ENCODE measurements at places on chromosomes 6 and 20.

DNA sequence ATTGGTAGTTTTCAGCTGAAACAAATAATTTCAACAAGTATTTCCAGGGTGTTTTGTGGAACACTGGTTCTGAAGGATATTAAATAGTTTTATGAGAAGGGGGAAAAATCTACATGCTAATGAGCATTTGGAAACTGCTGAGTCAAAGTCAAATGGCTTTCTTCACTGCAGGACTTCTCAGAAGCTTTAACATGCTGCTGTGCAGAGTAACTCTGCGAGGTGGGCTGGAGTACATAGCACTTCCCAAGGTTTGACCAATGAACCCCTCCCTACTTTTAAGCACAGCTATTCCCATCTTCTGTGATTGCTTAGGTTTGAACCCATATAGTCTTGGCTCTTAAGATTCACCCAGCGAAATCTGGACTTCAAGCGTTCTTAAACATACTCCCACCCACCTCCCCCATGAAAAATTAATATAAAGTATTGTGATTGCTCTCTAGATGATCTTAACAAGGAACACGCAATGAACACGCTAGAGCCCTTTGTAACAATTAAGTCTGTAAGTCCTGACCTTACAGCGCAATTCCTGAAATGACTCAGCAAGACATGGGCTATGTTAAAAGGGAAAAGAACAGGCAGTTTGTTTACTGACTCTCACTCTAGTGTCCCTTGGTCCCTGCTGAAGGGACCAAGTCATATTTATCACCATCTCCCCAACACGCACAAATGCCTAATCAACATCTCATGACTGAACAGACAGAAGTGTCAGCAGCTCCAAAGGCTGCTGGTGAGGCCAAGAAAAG lies 105.2 kb downstream of the NFATC2 start:
- DNase-seq, result no peak

DNA sequence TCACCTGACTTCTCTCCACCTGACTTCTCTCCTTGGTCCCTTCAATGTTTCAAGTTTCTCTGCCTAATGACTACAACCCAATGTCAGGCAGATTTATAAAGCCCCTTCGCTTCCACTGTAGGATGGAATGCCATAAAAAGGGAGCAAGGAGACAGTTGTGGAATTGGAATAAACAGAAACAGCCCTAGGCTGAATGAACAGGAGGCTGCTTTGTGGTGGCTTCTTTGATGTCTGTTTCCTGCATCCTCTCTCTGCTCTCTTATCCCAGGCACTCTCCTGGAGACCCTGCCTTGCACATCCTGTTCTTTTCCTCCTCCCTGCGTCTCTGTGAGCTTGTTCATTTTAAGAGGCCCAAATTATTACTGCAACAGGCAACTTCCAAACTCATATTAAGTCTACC lies 16.9 kb downstream of the MUCL3 start:
- no peak for DNase-seq

DNA sequence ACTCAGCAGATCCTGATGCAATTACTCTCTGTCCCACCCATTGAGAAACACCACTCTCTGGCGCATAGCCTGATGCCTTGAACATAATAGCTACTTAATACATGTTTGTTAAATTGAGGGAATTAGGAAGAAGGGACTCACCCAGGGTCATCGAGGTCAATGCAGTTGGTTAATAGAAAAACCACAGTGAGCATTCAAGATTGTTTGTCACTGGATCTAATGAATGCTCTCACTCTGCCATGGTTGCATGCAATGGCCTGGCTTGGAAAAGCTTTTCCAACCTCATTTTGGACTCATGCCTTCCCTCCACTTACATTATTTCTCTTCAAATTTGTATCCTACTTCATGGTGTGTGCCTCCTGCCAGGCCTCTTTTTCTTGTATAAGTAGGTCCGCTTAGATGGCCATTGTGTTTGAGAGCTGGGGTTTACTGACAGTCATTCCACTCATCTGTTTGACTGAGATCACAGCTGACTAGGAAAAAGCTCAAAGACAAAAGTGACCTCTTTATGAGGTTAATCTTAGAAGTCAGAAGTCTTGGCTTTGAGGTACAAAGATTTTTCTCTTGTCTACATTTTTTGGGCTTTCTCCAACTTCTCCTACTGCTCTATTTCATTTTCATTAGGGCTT lies 154.8 kb upstream of the RAB32 start:
- DNase-seq, result no peak

- DNase-seq, result no peak
These were observed 539.8 kb downstream of the EPHA7 start for GRCh38 chr6:92879526-92879925.

DNA sequence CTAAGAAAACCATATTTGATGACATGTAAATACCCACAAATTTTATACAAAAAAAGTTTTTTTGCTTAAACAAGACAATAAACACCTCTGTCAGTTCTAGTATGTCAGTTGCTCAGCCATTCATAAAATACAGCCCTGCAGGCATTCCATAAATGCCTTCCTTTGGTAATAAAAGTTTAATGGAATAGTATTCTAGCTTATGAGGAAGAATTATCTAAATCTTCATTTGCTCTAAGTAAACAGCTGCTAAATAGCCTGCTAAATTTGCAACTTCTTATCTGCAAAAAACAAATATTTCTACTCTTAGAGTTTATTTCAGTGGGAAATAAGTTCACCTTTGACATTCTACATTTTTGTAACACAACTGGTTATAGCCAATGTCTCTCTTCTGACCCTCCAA lies 108.8 kb downstream of the SMLR1 start:
- DNase-seq, result no peak

DNA sequence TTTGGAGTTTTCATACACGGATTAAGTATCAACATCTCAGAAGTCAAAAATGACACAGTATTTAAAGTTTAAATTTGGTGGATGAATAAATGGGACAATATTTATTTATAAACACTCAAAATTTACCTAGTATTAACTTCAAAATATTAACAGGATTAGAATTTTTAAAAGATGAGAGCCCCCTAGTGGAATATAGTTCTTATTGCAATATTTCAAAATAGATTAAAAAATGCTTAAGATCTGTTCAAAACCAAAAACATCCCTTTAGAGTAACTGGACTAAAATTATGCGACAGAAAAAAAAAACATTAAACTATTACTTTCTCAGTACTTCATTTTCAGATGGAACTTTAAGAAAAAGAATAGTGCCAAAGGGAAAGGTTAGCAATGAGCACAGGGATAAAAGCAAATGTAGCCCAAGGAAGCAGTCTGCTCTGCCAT lies 56.6 kb downstream of the SNX14 start:
- no peak for DNase-seq

DNA sequence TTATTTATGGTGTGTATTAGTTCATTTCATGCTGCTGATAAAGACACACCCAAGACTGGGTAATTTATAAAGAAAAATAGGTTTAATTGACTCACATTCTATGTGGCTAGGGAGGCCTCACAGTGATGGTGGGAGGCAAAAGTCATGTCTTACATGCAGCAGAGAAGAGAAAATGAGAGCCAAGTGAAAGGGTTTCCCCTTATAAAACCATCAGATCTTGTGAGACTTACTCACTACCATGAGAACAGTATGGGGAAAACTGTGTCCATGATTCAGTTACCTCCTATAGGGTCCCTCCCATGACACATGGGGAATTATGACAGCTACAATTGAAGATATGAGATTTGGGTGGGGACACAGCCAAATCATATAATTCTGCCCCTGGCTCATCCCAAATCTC lies 150.0 kb upstream of the AHI1 start:
- no peak for DNase-seq

DNA sequence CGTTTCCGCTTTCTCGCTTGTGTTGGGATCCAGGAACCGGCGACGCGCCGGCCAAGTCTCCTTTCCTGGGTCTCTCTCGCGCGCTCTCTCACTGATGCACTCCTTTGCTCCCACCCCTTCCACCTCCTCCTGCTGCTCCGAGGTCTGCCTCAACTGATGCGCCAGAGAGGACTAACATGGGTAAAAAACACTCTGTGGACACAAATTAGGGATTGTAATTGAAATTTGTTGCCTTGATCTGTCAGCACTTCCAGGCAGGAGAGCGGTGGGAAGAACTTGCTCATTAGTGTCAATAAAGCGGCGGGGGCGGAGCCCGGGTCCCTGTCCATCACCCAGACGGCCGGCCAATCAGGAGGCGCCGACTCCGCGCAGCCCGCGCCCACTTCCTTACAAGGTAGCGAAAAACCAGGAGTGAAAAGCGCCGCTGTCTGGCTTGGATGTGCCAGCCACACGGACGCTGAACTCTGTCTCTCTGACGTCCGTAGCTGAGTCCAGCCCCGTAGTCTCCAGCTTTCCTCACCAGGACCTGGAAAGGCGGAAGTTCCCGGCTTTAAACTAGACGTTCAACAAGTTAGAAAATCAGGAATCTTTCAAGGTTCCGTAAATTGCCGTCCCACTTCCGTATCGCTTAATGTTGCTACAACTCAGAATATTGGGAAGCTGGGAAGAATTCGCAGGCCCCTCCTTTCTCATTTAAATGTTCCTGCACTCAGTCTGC lies at the start of gene TBX18:
Gene TBX18 (minus strand): TSS at position 267 of the 718 bp plus-strand sequence. CDS start 417 bp downstream, outside the sequence.
- DNase-seq, result no peak

DNA sequence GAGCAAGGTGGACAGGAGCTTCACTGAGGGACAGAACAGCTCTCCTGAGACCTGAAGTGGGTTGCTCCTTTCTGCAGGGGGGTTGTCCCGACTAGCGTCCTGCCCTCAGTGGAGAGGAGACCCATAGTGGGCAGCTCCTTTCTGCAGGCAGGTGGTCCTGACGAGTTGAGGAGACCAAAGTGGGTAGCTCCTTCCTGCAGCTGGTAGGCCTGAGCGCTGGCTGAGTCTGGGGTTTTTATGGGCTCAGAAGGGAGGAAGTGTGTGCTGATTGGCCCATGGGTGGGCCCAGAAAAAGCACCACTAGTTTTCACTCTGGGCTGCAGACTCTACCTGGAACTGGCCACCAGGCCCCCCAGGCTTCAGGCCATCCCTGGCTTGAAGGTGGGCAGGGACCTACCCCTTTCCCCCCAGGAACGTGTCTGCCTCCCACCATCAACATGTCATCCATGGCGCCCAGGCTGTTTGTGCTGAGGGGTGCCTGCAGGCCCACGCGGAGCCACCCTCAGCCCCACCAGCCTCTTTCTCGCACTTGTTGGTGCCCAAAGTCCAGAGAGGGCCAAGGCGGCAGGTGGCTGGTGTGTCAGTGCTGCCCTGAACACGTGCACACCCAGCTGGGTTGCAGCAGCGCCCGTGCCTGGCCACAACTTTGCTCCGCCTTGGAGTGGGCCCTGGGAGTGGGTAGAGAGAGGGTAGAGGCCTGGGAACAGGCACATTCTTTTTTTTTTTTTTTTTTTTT lies 1.6 kb upstream of the DEK start:
- DNase-seq, result no peak

DNA sequence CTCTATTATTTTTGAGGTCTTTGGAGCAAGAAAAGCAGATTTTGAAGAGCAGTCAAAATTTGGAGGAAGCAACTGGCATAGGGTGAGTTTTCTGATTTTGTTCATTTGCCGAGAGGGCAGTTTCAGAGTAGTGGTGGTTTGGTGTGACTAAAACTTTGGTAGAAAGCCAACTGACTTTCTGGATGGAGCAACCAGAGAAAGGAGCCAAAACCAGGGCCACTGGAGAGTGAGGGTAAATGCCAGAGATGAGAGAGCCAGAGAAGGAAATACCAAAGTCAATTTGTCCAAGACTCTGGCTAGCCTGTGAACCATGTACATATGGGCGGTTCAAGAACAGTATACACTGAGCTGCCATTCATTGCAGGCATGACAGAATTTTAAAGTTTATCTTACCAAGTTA lies 40.5 kb upstream of the ZBTB24 start:
- no peak for DNase-seq

GRCh38 chr6:136564180-136564579 lies 14.0 kb upstream of the MAP7 start:
- DNase-seq, result no peak

Data from midbrain (tissue), 1 donor.